ENCODE measurements at places on chromosomes 3 and 15. TPM values are rescaled to one million over a fixed set of nuclear protein-coding genes. Genes with fewer than 3 reads are reported as not detected.

The MYLK gene
- total RNA-seq: 500 TPM

The PDZRN3 gene
- 26.0 TPM for total RNA-seq

The MST1 gene
- 13.2 TPM for total RNA-seq

The SLC9C1 gene
- 0.43 TPM for total RNA-seq

The RNU6-1 gene
- total RNA-seq: not detected
